Natural killer cell (primary cell): ENCODE measurements at places on chromosomes 2 and 18.

DNA sequence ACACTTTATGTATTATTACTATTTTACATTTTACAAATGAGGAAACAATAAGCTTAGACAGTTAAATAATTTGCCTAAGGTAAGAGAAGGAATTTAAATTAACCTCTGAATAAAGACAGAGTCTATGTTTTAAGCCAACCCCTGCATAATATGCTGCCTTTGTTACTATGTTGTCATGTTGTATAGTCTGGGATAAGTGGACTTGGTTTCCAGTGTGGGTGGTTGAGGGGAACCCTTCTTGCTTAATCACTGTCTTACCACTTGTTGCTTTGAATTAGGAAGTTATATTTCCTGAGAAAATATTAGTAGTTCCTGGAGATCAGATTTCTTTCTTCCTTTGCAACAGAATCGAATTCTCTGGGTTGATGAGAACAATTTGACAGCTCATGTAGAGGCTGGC is 52.6 kb downstream of the AGPS start:
- no peak for DNase-seq

DNA sequence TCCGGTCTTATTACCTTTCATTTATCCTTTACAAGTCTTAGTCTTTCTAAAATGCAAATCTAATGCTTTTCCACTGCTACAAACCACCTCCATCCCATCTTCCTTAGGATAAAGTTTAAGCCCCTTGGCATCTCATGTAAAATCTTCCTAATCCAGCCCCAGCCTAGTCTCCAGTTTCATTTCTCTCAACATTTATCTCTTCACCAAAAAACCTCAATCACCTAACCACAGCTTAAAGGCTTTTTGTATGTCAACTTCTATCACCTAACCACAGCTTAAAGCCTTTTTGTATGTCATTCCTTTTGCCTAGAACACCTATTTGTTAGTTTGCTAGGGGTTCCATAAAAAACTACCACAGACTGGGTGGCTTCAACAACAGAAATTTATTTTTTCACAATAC is 4.2 kb downstream of the TRAK2 start:
- peak; percentile 63 for DNase-seq

DNA sequence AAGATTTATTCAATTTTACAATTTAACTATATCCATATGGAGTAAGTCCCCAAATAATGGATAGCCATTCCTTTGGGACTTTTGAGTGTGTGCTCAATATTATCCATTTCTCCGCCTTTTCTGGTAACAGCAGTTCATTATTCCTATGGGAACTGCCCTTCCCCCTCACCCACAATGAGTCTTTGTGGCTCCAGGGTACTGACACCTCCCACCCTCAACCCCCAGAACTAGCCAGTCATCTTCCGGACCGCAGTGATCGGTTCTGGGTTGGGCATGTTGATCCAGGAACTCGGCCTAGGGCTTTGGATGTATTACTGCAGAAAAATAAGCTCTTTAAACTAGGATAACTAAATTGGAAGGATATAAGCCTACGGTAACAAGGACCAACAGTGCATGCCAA is 45.4 kb upstream of the CCDC150 start:
- no peak for DNase-seq

GRCh38 chr2:26139269-26140183 is 33.4 kb upstream of the GAREM2 start:
- DNase-seq: no peak

DNA sequence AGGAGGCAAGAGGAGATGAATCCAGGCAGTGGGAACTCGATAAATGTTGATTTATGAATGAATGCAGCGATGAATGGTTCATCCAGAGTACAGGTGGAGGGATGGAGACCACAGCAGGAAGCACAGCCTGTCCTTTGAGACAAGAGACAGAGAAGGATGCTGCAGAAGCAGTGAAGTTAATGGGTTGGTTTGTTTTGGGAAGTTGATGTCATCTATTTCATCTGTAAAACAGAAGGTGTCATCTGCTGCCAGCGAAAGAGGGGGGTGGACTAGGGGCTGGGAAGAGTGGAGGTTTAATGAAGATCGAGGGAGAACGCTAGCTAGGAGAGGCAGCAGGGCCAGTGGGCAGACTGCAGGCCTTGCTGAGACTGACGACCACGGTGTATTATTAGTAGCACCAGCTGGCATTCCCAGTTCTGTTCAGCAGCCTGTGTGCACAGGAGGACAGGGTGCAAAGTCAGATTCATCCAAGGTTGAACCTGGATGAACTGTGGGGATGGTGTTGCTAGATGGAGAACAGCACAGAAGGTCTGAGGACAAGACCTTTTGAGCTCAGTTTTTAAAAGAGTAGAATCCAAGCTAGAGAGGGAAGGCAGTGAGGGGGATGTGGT is 120.3 kb upstream of the CAPN13 start:
- no peak for DNase-seq

DNA sequence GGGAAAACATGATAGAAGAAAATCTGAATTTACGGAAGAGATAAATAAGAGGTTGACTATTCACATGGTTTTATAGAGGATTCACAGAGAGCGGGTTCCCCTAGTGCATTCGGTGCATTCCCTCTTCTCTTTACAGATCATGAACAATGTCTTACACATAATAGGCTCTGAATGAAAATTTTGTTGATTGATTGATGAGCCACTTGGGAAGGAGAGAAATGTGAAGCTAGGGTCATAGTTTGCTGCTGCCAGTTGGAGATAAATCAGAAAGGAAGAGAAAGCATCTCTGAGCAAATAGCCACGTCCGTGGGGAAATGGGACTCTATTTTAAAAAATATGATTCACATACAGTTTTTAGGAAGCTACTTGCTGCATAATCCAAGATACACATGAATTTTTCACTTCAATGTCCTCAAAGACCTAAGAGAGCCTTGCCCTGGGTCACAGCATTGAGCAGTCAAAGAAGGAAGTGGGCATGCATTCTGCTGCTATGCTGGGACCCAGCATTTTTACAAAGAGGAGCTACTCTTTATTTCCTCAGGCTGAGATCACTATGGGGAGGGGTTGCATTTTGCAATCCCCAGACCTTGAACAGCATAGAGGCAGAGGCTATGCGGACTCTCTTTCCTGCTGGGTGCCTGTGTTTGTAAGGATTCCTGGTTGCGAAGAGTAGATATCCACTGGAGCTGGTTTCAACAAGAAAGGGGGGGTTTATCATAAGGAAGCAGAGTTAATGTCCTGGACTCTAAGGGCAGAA is 395.3 kb downstream of the TSN start:
- DNase-seq: no peak

- peak; percentile 19 for DNase-seq
Measured at GRCh38 chr18:63951302-63951705, 2.2 kb downstream of the HMSD start.

- no peak for DNase-seq
Measured at GRCh38 chr2:182207049-182207746, 219.6 kb downstream of the PDE1A start.

DNA sequence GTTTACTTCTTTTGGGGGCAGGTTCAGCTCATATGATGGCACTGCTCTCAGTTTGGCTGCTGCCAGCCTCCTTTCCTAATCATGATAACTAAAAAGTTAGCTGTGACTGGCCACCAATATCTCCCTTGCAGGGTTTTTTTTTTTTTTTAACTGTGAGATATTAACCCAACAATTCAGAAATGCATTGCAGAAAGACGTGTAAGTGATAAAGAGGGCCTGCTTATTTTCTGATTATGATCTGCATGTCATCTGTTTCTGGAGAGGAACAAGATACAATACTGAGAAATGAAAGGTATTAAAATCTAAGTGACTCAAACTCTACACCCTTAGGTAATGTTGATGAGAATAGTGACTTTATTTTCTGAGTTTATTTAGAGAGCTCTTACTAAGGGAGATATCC is 905.6 kb downstream of the SOCS6 start:
- DNase-seq: no peak

GRCh38 chr2:143205106-143205764 is 76.0 kb downstream of the ARHGAP15 start:
- DNase-seq: no peak

- no peak for DNase-seq
Measured at GRCh38 chr2:184413671-184414229, 184.6 kb upstream of the ZNF804A start.

DNA sequence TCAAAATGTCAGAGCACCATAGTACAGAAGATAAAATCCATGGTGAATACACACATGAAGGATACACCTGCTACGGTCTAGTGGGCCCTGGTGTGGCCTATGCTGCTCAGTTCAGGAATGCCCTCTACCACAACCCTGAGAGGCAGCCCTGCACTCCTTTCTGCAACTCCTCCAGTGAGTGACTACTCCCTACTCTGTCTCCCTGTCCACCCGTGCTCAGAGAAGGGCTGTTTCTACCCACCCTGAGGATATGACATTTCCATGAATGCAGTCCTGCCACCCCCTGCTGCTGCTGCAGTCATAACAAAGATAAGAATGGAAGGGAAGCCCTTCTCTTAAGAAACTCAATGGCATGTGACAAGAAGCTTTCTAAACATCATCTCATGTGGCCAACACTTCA is 137.0 kb downstream of the EN1 start:
- no peak for DNase-seq

GRCh38 chr2:68806511-68807109 is 64.6 kb downstream of the BMP10 start:
- no peak for DNase-seq

- DNase-seq: no peak
Measured at GRCh38 chr2:198571393-198571792, 767.0 kb downstream of the PLCL1 start.

GRCh38 chr18:50674307-50674980 is 114.6 kb downstream of the MAPK4 start:
- DNase-seq: no peak

DNA sequence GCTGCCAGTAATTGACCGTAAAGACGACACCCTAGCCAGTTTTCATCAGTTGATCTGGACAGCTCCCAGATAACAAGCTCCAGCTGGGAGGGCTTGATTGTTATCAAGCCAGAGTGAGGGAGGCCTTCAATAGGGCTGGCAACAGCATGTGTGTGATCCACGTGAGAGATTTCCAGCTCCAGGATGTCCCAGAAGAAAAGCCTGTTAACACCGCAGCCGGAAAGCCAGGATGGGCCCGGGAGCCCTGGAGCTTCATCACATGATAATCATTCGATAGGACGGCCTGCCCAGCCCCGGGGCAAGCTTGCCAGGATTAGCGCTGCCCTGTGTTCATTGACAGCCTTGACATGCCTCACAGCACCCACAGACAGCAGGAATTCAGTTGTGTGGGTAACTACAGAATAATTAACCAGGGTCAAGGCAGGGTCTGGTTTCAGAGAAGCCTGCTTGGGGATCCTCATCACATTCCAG is 182.5 kb downstream of the C1D start:
- no peak for DNase-seq
